NCI-H1048 (cell line): ENCODE measurements at places on chromosomes 7 and 10.

GRCh38 chr10:15725603-15726002 lies 5.9 kb upstream of the ITGA8 start:
- peak; percentile 3 for DNase-seq

DNA sequence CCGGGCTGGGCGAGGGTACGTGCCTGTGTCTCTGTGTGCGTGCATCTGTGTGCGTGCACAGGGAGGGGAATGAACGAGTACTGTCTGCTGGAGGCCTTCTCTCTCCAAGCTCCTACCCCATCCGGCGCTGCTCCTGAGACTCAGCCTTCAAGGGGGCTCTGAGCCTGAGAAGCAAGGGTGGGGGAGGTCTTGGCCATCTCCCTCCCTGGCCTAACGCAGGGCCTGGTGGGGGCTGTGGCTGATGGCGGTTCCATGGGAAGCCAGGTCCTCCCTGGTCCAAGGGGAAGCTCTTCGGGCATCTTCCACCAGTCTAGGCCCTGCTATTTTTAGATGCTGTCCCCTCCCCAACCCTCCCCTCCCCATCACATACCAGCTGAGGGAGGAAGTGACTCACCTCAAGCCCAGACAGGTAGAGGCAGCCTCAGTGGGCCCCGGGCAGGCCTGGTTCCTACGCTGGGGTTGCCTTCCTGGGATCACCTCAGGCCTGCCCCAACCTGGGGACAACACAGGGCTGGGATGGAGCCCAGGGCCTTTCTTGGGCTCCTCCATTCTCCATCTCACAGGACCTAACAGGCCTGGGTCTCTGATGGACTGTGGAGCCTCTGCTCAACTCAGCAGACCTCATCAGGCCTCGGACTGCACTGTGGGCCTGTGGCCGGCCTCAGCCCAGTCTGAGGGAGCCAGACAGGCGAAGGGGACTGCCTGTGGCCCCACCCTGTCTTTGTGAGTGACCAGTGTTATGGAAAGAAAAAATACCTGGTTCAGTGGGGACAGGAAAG lies 32.2 kb downstream of the DNAJB12 start:
- DNase-seq: no peak

- no peak for DNase-seq
These were observed 66.7 kb upstream of the IL6 start for GRCh38 chr7:22660293-22660692.

GRCh38 chr7:151172273-151173141 lies 5.0 kb upstream of the GBX1 start:
- DNase-seq: peak; percentile 69

DNA sequence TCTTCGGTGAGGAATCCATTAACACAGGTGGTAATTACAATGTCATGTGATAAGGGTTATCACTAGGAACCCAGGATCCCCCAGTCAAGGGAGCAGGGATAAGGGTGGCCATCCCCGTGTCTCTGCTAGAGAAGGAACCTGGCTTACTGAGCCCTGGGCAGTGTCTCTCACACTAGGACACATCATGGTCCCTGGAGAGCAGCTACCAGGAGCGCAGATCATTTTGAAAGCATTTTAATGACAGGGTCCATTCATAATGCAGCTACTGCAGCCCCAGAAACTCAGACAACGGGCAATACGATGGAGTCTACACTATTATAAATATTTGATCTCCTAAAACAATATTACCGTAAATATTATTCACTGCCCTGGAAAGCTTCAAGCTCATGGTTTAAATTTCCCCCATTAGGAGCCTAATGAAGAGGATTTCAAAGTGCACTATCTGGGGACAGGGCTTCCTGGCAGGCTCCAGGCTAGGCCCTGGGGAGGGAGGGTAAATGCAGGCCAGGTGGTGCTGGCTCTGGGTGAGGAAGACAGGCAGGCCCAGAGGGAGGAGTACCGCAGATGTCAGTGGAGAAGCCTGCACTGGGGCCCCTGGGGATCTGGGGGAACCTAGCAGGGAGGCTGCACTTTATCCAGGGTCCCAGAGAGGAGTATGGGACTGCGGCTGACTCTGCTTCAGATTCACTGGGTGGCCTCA lies 52.6 kb upstream of the LOXL4 start:
- no peak for DNase-seq

GRCh38 chr10:104300736-104301292 lies 31.8 kb downstream of the GSTO2 start:
- DNase-seq: no peak

- DNase-seq: no peak
These were observed 2.1 kb upstream of the FLNC start for GRCh38 chr7:128827971-128828711.

DNA sequence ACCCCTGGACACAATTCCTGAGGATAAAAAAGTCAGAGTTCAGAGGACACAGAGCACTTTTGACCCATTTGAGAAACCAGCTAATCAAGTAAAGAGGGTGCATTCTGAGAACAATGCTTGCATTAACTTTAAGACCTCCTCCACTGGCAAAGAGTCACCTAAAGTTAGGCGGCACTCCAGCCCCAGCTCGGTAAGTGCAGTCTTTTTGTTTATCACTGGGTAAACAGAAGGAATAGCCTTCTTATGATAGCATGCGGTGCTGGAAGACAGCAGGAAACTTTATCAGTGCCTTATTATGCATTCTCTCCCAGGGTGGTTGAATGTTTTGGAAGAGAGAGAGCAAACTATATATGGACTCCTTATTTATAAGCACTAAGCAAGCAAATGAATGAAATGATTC lies 130.5 kb downstream of the CDK14 start:
- DNase-seq: no peak

GRCh38 chr10:36730316-36730715 lies 395.1 kb upstream of the ANKRD30A start:
- DNase-seq: no peak

GRCh38 chr7:137798073-137798763 lies 48.6 kb downstream of the DGKI start:
- no peak for DNase-seq

DNA sequence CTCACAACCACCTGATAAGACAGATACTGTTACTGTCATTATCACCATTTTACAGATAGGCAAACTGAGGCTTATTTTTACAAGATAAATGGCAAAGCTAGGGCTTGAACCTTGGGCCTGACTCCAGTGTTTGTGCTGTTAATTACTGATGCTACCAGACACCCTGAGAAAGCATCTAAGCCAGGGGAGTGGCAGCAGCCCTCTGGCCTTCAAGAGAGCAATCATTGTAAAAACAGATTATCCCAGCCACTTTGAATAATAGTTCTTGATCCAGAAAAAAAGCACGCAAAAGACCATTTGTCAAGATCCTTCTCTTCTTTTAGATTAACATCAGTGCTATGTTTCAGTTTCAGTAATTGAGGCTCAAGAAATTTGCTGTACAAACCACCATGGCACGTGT lies 109.5 kb downstream of the PLCE1 start:
- DNase-seq: no peak

GRCh38 chr7:116231949-116232348 lies 21.6 kb downstream of the TES start:
- no peak for DNase-seq

DNA sequence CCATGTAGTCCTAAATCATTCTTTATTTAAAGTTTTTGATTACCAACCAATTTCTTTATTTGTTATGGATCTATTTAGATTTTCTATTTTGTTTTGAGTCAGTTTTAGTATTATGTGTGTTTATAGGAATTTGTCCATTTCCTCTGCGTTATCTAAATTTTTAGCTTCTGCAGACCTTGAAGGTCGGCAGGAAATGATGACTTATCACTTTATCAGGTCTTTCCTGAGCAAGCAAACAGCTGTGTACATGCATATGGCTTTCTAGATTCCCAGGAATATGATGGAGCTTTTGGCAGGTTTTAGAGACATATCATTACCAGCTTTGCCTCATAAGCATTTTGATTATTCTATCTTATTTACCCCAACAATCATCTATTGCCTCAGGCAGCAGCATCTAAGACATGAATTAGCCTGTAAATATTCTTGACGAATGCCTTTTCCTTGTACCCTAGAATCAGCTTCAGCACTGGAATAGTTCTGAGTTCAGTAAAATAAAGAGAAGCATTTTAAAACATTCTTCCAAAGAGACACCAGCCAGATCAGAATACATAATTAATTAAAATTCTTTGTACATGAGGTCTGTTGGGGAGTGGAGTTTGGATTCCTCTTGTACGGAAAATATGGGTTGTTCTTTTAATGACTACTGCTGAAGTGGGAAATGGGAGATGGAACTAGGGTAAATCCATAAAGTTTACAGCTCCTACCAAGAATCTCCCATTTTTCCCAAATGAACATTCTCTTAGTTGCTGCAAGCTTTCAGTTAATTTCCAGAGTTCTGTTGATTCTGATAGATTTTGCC lies 408.8 kb upstream of the SEMA3C start:
- DNase-seq: no peak

DNA sequence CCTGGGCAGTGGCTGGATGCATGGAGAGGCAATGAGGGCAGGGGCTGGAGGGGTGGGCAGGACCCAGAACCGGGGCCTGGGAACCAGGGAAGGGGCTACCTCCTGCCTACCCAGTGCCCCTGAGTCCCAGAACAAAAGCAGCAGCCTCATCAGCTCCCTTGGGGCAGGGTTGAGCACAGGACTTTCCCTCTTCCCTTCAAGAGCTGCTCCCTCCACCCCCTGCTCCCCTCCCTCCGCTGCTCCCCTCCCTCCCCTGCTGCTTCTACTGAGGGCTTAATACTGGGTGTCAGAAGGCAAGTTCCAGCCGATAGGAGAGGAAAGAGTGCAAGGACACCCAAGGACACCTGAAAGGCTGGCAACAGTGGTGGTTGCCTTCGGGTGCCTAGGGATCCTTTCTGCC lies 28.2 kb upstream of the INMT start:
- no peak for DNase-seq
